ENCODE measurements at places on chromosomes 12 and 14.

DNA sequence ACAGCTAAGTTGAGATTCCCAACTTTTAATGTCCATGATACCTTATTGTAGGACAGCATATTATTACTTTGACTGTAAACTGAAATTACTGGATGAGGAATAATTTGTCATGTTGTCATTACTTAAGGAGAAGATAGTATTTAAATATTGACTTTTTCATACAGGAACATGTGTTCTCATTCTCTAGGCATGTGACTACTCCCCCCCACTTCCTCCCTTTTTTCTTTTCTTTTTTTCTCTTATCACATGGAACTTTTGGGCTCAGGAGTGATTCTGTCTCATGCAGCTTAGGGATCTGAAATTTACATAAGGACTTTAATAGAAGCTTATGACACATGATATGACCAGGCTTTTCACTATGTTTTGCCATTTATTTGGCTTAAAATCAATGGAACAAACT is 127.7 kb upstream of the SLCO1C1 start:
- DNase-seq = no peak

- DNase-seq = no peak
These were observed 28.0 kb upstream of the TXNRD1 start for GRCh38 chr12:104187446-104188155.

DNA sequence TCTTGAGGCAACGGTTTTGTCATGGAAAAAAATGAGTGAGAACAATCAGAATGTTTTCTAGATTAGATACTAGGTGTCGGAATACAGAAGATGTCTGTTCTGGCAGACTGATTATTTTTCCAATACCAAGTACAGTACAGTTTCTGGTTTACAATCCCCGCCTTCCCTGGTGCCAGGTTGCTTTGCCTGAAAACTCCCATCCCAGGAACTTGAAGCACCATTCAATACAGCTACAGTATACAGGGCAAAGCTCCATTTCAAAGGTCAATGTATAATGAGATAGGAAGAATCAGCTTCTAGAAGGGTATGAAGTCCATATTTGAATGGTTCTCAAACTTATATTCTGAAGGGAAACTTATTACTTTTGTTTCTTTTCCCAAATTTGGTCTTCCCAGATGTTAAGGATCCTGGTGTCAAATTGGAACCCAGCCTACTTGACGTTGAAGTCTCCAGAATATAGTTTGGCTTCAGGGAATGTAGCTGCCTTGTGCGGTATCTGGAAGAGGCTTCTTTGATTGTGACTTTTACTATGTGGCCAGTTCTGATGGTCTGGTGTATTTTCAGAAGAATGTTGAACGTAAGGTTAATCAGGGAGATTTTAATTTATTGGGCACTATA is 238.0 kb upstream of the ATP2B1 start:
- DNase-seq = no peak

GRCh38 chr12:25301798-25302197 is 51.1 kb upstream of the KRAS start:
- no peak for DNase-seq

GRCh38 chr12:45730084-45730347 is 510 bp downstream of the ARID2 start:
- DNase-seq = no peak

DNA sequence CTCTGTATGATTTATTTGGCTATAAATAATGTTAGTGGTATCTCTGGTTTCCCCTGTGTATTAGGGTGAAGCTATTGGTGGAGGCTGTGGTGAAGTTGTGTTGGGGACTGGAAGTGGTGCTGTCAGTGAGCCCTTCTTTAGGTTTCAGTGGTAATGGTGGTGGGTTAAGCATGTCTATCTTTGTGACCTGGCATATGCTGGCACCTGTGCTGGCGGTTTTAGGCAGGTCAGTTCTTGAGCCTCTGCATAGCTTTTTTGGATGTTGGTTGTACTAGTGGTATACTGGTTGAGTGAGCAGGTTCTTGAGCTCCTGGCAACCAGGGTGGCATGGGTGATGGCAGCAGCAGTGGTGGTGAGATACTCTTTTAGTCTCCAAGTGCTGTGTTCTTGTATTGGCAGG is 161.9 kb upstream of the CAND1 start:
- no peak for DNase-seq

DNA sequence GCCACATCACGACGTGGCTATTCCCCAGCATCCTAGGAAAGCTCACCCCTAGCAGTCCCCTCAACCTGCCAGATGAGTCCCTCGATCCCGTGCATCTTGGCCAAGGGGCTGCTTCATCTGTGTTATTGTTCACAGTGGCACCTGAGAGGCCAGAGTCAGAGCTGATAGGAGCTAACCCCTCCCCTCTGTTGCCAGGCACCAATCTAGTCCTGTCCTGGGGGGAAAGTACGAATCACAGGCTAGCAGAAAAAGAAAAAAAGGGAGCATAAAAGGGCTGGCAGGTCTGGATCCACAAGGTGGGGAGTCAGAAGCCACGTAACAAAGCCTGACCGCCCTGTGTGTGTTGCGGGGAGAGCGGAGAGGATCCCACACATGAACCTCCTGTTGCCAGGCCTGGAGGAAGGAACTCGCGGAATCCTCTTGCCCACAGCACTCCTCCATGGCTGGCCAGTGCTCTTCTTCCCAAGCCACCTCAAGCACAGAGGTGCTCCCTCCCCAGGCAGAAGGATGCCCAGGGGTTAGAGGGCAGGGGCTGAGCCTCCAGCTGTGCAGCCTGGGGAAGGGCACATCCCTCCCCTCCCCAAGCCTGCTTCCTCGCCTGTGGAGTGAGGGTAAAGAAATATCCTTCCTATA is 91.8 kb downstream of the ITPK1 start:
- DNase-seq = no peak

- no peak for DNase-seq
These were observed 52.7 kb downstream of the FAM222A start for GRCh38 chr12:109766251-109766778.

DNA sequence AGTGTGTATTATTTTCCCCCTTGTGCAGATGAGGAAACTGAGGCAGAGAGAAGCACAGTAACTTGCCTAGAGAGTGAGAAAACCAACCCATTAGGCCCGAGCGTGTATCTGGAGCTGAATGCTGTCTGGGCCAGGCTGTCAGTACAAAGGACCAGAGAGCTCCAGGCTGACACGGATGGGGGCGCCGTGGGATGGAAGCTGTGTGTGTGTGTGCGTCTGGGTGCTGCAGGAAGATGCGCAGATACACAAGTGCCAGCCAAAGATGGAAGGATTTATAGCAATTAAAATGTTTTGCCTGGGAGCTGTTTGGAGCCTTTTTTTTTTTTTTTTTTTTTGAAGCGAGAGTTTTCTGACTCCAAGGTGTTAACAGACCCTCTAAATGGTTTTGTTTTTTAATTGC is 53.7 kb upstream of the GPATCH2L start:
- no peak for DNase-seq

DNA sequence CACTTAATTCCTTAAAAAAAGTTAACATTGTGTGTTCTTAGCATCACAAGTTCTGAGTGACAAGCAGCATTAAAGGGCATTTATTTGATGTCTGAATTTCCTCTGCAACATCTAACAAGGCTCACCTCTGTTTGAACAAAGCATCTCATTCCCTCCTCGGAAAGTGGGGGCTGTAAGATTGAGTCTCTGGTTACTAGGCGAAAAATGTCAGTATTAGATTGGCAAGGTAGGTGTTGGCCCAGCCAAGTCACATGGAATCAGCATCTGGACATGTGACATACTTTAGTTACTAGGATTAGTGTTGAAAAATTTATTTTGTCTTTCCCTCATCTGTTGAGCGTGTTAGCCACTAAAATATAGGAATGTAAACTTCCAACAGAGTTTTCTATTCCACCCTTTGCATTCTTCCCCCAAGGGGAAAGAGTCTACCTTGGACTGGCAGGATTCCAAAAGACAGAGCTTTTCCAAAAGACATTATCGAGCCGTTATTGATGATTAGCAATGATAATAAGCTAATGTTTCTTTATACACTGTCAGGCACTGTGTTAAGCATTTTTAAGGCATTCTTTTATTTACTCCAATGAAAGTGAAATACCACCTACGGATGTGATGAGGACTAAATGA is 194.9 kb upstream of the BTG1 start:
- DNase-seq = no peak

GRCh38 chr12:103547376-103547775 is 39.7 kb upstream of the STAB2 start:
- DNase-seq = no peak

DNA sequence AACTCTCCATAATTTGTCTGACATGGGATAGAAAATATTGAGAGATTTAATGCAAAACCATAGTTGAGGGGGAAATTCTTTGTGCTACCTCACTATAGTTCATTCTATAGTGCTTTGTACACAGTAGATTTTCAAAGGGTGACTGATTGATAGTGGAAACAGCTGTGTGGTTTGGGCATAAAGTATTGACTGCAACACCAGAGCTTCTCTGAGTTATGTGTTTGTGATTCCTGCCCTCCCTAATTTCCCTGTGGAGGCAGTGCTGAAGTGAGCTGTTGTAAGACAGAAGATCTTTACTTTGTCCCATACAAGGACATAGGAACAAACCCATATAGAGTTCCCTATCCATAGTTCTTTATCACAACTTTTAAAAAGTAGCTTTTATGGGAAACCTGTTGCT is 47.1 kb downstream of the PTPRQ start:
- no peak for DNase-seq

DNA sequence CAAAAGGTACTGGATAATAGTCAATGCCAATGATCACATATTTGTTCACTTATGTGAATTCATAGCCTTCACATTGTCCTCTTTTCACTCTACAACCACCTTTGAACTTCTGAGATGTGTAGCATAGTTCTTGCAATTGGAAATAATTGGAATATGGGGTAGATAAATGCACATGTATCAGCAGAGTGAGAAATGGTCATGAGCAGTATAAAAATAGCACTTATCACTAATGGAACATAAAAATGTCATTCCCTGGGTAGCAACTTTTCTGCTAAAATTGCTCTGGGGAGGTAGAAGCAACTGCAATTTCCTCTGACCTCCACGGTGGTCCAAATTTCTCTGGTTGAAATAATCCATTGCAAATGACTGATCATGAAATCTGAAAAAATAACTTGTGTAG is 1785.7 kb upstream of the FLRT2 start:
- DNase-seq = no peak

- no peak for DNase-seq
These were observed 119.9 kb upstream of the OVCH1 start for GRCh38 chr12:29617407-29617803.

DNA sequence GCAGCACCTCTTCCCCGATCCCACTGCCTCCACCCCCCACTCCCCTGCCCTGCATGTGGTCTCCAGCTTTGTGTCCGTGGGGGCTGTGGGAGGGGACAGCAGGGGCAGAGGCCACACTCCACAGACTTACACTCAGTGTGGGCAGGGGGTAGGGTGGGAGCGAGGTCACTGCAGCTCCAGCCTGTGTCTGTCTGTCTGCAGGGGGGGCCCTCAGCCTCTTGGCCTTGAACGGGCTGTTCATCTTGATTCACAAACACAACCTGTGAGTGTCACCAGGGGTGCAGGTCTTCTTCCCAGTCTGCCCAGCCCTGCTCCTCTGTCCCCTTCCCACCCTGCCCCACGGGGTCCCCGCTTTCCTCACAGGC is 6.5 kb downstream of the NOC4L start:
- no peak for DNase-seq

DNA sequence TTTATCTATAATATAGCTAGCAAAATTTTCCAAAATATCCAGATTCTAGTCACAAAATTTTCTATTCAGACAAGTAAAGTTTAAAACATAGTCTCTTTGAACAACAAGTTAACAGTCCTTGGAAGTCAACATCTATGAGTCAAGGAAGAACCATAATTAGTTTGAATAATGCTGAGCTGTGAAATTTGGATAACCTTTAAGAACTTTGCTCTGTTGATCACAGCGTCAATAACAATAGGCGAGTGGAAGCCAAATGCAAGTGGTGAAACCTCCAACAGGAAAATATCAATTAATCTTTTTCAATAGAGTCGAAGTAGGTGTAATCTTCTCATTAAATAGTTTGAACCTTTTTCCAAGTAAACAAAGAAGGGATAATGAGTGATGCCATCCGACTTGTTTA is 466.6 kb downstream of the FOXG1 start:
- DNase-seq = no peak

GRCh38 chr12:95057424-95057823 is 16.0 kb downstream of the NR2C1 start:
- DNase-seq = no peak
